ENCODE measurements at places on chromosomes 11 and 22.

GRCh38 chr11:81647374-81647773, 1086.3 kb downstream of the FAM181B start:
- DNase-seq: no peak

- no peak for DNase-seq
These were observed 3.0 kb upstream of the SLCO2B1 start for GRCh38 chr11:75147875-75148263.

DNA sequence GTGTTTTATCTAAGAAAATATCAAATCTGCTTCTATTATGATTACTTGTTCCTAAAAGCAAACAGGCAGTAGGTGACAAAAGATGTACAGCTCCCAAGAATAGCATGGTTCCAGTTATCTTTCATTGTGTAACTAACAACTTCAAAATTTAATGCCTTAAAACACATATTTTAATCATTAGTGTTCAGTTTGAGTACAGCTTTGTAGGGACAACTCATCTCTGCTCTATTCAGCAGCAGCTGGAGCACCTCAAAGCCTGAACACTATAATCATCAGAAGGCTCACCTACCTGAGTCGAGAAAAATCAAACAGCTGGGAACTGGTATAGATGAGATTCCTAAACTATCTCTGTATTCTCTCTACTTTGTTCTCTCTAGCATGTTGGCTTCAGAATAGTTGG, 24.3 kb upstream of the OR5B12 start:
- DNase-seq: no peak

- DNase-seq: no peak
These were observed 10.7 kb downstream of the B3GNT6 start for GRCh38 chr11:77044886-77045285.

DNA sequence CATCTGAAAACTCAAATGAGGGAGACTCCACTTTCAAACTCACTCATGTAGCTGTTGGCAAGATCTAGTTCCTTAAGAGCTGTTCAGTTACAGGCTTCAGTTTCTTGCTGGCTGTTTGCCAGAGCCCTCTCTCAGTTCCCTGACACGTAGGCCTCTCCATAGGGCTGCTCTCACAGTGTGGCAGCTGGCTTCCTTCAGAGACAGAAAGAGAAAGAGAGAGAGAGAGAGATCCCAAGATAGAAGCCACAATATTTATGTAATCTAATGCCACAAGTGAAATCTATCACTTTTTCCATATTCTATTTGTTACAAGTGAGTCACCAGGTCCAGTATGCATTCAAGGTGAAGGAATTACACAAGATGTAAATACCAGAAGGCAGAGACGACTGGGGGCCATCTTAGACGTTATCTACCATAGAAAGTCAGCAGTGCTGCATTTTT, 168.8 kb downstream of the RCN1 start:
- DNase-seq: peak; percentile 19

DNA sequence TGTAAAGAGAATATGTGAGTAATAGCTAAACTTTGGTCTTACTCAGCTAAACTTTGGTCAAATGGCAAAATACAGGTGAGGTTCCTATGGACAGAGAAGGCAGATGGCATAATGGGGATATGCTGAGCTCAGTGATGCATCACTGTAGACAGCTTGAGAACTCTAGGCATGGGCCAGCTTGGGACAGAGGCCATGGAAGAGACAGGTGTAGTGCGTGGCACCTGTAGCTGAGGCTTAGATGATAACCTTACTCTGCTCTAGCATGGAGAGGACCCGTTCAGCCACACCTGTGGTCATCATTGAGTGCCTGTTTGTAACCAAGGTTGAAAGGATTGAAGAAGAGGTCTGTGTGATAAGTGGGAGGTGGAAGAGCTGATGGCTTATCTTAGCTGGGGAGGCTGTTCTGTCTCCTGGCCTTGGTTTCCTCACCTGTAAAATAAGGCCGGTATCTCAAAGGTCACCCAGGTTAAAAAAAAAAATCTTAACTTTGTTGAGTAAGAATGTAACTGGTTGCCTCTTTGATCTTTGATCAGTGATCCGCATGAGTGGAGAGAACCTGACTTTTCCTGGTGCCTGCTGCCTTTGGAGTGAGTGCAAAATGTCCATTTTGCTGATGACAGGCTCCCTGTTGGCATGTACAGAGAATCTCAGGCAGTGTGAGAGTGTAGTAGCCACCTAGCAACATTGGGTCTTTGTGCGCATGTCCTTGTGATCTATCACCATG, 48.6 kb downstream of the ZNRF3 start:
- no peak for DNase-seq

DNA sequence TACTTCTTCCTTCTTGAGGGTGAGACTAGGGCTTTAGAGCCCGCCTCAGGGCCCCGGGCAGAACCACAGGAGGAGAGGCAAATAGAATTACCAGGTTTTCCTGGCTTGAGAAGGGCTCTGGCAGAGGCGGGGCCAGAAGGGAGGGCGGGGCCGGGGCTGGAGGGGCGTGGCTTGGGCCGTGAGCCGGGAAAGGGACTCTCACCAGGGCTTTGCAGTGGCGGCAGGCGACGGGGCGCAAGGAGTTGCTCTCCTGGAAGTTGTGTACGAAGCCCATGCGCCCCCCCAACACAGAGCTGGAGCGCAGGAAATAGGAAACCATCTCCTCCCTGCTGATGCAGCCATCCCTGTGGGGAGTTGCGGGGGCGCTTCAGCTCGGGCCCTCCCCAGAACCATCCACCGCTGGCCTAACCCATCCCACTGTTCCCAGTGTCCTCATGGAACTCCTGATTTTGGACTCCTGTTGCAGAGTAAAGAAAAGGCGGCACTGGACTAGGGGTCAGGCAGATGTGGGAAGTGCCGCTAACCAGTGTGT, 6.9 kb upstream of the NRXN2 start:
- DNase-seq: no peak

GRCh38 chr11:47328449-47329390, 23.8 kb downstream of the MYBPC3 start:
- DNase-seq: no peak

- no peak for DNase-seq
These were observed 13.5 kb downstream of the MYEOV start for GRCh38 chr11:69307421-69307820.

DNA sequence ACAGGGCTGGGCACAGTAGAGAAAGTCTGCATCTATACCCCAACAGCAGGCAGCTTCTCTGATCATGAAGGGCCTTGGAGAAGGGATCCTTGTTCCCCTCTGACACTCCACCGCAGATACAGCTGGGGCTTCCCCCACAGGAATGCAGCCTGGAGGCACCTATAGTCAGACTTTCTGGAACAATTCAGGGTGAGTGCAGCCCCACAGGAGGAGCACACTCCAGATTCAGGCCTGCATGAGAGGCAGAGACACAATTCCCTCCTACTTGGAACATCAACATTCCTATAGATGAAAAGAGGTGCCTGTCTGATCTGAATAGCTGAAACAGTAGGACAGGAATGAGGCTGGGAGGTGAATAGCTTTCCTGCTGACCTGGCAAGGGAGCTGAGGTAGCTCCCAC, 1298.0 kb upstream of the CNTN5 start:
- no peak for DNase-seq

- DNase-seq: no peak
These were observed 5.6 kb upstream of the UCP2 start for GRCh38 chr11:73988227-73988626.

DNA sequence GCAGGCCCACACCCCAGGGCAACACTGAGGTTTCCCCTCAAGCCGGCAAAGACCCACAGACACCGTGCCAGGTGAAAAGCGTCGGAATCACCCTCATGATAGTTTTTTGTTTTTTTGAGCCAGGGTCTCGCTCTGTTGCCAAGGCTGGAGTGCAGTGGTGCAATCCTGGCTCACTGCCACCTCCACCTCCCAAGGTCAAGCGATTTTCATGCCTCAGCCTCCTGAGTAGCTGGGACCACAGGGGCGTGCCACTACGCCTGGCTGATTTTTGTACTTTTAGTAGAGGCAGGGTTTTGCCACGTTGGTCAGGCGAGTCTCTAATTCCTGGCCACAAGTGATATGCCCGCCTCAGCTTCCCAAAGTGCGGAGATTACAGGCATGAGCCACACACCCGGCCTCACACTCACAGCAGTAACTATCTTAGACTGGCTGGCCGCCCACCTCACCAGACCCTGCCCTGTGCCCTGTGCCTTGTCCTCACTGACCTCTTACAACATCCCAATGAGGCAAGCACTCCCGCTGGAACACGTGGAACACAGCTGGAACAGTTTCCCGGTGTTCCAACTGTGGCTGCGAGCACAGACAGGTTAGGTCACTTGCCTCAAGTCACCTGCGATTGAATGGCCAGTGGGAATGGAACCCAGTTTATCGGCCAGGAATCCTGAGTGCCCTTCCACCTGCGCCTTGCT, 21.1 kb downstream of the LRRC10B start:
- DNase-seq: no peak

DNA sequence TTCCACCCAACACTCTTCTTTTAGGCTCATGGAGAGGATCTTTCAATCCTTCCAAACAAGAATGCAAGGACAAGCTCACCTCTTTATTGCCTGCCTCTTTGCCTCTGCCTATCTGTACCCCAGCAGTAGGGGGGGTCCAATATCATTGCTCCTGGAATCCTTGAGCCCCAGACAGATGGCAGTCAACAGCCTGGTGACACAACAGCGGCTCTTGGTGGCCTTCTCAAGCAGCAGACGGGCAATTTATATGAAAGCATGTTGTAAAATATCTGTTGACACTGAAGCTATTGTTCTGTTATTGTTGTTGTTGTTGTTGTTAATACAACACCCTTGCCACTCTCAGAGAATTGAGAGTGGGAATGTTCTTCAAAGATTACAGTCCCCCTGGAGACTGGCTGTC, 480.0 kb upstream of the CADM1 start:
- no peak for DNase-seq

DNA sequence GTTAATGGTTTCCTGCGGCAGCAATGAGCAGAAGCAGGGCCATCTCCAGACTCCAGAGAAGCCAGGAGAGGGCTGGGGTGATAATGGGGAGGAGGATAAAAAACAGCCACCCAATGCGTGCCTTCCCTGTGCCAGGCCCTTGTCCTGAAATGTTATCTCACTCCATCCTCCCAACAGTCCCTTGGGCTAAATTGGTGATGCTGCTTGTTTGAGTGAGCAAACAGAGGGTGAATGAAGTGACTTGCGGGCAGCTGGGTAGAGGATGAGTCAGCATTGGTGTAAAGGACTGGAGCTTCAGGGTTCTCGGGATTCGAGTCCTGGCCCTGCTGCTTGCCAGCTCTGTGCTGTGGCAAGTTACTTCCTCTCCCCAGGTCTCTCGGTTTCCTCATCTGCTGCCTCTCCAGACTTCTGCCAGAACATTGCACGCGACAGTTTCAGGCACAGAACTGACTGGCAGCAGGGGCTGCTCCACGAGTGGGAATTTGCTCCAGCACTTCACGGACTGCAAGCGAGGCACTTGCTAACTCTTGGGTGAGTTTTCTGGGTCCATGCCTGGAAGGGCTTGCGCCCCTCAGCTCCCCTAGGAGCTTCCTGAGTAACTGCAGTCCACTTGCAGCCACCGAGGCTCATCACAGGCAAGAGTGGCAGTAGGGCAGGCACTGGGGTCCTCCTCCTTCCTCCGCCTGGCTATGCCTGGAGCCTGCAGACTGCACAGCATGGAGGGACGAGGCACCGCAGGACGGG, at the start of gene P2RY6:
P2RY6 (plus strand) TSS at position 403 of the 744 bp plus-strand sequence. CDS start 24,181 bp downstream, outside the sequence.
- DNase-seq: peak; percentile 64

DNA sequence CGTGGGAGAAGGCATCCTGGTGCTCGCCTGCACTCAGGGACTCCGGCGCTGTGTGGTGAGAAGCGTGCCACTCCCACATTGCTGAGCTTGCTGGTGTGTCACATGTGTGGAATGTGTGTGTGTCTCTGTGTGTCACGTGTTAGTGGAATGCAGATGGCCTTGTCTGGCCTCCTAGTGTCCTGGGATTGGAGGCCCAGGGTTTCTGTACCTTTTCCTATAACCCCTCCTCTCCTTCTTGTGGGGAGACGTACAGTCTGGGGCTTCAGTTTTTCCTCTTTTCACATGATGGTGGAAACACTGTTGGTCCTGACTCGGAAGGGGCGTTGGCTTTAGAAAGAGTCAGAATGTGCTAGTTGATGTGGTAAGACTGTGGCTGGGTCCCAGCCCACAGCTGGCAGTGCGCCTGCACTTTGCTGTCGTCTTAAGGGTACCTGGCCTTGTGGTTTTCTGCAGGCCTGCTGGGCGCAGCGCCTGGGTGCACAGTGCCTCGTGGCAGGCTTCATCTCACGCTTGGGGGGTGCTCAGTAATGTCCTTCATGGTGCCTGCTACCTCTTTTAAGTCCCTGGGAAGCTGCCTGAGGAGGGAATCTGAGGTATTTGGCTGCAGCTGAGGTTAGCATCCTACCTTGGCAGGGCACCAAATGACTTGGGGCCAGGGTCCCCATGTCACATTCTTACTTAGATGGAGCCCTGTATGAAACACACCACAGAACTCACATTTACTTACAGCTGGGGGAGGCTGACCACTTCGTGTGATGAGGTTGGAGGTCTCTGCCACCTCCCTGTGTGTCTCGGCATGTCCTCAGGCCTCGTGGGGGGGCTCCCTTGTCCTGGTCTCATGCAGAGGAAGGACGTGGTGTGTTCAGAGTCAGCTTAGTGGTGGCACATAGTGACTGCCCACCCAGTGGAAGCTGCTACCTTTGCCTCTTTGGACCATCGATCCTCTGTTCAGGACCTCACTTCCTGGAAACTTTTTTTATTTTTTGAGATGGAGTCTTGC, 61.9 kb downstream of the MED15 start:
- DNase-seq: peak; percentile 99

- DNase-seq: peak; percentile 41
These were observed 186.2 kb downstream of the SPON1 start for GRCh38 chr11:14148653-14149273.

DNA sequence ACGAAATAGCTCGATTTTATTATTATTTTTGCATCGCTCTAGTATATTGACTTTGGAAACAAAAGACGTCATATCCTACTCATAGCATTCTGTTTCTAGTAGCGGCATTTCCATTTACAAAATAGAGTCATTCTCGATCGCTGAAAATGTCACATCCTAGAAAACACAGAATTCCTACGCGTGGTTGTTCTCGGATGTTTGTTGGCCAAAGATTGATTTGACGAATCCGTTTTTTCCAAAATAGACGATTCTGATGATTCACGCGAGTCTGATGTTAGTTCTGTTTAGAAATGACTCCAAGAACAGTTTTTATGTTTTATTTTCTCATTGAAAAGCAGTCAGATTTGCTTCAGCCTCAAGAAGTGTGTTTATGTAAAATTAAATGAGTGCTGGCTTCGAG, 47.6 kb downstream of the SMIM38 start:
- DNase-seq: no peak

DNA sequence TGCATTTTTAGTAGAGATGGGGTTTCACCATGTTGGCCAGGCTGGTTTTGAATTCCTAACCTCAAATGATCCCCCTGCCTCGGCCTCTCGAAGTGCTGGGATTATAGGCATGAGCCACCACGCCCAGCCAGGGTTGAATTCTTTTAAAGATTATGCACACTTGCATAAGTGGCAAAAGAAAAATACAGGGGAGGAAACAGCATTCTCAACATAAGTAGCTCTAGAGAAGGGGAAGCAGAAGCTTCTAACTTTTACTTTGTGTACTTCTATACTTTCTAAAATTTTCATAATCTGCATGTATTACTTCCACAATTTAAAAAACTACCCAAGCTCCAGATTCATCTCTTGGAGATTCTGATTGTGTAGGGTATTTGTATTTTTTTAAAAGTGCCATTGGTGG, 108.0 kb downstream of the SLC1A2 start:
- no peak for DNase-seq

GRCh38 chr11:57386178-57386940, 4.1 kb downstream of the PRG2 start:
- no peak for DNase-seq

Measured in fibroblast of skin of back (primary cell).